Left renal pelvis (tissue), 4 donors: ENCODE measurements at places on chromosomes 1 and 21. TPM values are rescaled to one million over a fixed set of nuclear protein-coding genes. Genes with fewer than 3 reads are reported as not detected.

PEA15 gene
- 142 TPM for polyA plus RNA-seq

MDM4 gene
- polyA plus RNA-seq: 43.9 TPM

ASB17 gene
- polyA plus RNA-seq: not detected

ABCA4 gene
- polyA plus RNA-seq: 8.8 TPM

S100A14 gene
- polyA plus RNA-seq: 18.0 TPM

RPTN gene
- not detected for polyA plus RNA-seq

ANGPTL3 gene
- 5.8 TPM for polyA plus RNA-seq

AADACL4 gene
- 1.2 TPM for polyA plus RNA-seq

S100A6 gene
- 449 TPM for polyA plus RNA-seq

TTC22 gene
- 0.49 TPM for polyA plus RNA-seq

FAM72C gene
- 3.2 TPM for polyA plus RNA-seq

DNA sequence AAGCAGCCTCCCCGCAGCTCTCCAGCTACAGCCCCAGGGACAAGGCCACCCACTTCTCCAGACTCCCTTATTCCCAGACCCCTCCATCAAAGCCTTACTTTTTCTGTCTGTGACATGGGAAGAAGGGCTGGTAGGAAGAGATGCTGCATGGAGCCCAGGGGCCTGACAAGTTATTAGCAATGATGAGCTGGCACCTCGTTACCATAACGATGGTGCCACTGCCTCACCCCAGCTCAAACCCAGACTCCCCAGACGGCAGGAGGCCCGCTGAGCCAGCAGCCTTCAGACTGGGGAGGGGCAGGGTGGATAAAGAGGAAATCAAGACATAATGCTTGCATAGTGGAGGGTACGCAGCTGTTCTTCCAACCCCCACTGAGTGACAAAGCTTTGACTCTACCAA is 3.3 kb downstream of the DLGAP3 start:
- no peak for DNase-seq

- no peak for DNase-seq
Measured at GRCh38 chr1:227152525-227152924, 165.8 kb downstream of the CDC42BPA start.

- DNase-seq: no peak
Measured at GRCh38 chr1:224757508-224757907, 141.4 kb downstream of the CNIH3 start.

DNA sequence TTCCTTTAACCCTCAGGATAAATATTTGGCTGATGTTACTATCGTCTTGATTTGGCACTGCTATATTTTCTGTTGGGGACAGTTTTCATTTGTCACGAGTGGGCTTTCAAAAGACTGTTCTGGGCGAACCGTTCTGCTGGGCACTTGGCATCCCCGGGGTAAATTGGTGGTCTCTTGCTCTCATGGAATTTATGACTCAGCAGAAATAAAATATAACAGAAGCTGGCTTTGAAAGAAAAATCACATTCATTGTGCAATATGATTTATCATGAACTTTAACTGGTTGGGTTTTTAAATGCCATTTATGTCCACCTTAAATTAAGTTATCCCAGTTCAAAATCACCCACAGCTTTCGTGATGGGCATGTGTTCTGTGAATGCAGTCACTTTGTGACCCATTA is 147.3 kb downstream of the KAZN start:
- DNase-seq: no peak

GRCh38 chr1:33943978-33944377 is 80.1 kb downstream of the HMGB4 start:
- DNase-seq: no peak

- DNase-seq: no peak
Measured at GRCh38 chr1:15148941-15149340, 4.6 kb upstream of the TMEM51 start.

- no peak for DNase-seq
Measured at GRCh38 chr1:20194757-20195461, 8.6 kb upstream of the PLA2G2C start.

- peak; percentile 71 for DNase-seq
Measured at GRCh38 chr1:15272009-15272781, 25.2 kb downstream of the FHAD1 start.

- DNase-seq: peak; percentile 10
Measured at GRCh38 chr1:34406833-34407539, 230.3 kb downstream of the C1orf94 start.

DNA sequence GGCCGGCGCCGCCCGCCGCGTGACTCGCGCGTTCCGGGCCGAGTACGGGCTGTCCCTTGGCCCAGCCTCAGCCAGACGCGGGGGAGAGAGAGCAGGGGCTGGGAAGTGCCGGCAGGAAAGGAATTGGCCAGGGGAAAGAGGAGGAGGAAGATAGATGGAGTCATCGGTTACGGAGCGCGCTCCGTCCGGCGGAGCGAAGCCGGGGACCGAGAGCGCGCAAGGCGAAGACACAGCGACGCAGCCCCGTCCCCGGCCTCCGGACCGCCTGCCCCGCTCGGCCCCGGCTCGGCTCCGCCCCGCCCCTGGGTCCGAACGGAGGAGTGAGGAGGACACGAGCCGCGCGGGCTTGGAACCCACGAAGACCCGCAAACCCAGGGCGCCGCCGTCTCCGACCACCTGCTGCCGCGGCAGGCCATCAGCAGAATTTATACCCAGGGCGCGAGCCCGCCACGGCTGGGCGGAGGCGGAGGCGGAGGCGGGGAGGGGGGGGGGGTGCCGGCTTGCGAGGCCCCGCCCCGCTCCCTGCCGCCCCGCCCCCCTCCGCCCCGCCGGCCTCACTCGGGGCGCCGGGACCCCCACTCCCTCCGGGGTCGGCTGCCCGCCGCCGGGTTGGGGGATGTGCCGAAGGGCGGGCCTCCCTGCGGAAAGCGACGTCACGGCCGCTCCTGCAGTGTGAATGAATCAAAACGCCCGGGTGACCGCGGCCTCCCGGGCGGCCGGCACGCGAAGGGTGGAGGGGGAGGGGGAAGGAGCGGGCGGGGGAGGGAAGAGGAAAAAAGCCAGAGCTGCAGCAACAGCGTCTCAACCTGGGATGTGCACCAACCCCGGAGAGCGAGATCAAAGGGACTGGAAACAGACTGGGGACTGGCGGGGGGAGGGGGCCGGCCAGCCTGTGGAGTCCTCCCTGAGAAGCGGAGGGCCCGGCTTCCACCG is at the start of gene LHX4:
TSS of gene LHX4 (plus strand) at position 782 of the 933 bp plus-strand sequence. CDS start 266 bp downstream, outside the sequence.
- no peak for DNase-seq

DNA sequence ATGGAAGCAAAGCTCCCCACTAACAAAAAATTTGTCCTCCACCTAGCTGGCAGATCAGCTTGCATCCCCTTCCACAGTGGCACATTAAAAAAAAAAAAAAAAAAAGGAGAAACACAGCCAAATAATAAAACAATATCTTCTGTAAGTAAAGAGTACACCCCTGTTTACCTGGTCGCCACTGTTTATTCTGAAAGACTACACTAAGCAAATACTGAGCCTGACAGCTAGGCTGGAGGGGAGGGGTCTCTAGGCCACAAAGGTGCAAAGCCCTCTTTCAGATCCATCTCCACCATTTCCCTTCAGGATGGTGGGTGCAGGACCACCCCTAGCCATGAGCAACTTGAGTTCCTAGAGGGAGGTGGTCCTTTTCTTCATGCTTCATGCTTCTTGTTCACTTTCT is 22.8 kb upstream of the SLC45A3 start:
- no peak for DNase-seq

DNA sequence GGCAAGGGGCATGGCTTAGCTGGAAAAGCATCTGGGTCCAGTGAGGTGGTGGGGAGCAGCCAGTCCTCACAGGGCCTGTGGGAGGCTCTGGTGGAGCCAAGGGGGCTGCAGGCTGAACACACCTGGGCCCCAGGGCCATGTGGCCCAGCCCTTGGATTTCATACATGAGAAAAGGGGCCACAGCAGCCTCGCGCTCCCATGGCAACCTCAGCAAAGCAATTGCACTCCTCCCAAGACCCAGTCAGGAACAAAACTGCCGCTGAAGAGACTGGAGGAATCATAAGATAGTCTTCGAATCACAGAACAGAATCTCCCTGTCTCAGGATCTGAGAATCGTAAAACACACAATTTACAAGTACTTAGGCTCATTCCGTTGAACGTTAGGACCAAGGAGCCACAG is 24.6 kb downstream of the LRP8 start:
- DNase-seq: no peak

DNA sequence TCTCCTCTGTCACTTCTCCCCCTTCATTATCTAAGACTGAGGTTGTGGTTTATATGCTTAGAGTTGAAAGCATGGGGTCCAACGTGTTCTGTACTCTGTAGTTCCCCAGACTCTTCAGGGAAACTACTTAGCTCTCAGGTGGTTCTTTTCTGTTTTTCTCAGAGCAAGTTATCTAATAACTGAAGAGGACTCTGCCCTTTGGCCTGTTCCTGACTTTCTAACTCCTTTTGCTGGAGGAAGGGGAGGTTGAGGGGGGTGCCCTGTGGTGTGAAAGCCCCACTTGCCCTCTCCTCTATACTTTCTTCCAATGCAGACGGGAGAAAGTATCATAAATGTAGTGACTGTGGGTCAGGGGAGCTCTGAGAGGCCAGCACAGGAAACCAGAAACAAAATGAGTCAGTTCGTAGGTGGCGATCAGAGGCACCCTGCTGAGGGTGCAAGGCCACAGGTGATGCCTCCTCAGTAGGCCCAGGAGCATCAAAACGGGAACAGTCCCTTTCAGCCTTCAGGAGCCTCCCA is 5.0 kb downstream of the SLC25A44 start:
- DNase-seq: no peak

- no peak for DNase-seq
Measured at GRCh38 chr21:28396421-28396820, 596.3 kb downstream of the LTN1 start.

GRCh38 chr21:43187715-43188114 is 18.9 kb downstream of the CRYAA start:
- no peak for DNase-seq

- DNase-seq: no peak
Measured at GRCh38 chr1:3858231-3858981, 1.1 kb downstream of the DFFB start.

GRCh38 chr1:181669246-181669645 is 185.9 kb downstream of the CACNA1E start:
- no peak for DNase-seq

DNA sequence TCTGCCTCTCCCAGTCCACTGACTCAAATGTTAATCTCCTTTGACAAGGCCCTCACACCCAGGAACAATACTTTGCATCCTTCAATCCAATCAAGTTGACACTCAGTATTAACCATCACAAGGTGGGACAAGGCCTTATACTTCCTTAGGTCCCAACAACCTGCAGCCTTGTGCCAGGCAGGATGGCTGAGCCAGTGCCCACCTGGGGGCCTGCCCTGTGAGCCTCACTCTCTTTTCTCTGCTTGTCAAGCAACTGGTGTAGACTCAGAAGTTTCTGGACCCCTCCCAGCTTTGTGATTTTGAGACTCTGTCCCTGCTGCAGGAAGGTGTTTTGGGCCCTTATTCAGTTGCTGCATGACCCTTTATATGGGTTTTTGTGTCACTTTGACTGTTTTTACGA is 310.0 kb upstream of the C1orf174 start:
- DNase-seq: no peak

GRCh38 chr1:155051777-155052398 is 772 bp downstream of the ADAM15 start:
- DNase-seq: no peak

DNA sequence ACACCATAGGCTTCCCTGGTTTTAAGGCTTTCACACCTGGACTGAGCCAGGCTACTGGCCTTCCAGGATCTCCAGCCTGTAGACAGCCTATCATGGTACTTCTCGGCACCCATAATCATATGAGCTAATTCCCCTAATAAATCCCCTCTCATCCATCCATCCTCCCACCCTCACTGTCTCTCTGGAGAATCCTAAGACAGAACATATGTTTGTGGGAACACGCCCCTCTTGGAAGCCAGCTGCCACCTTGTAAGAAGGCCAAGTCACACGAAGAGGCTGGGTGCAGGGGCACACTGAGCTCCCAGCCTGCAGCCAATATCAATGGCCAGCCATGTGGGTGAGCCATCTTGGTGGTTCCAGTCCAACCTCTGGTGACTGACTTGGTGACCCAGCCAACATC is 7.4 kb downstream of the CLCC1 start:
- no peak for DNase-seq

DNA sequence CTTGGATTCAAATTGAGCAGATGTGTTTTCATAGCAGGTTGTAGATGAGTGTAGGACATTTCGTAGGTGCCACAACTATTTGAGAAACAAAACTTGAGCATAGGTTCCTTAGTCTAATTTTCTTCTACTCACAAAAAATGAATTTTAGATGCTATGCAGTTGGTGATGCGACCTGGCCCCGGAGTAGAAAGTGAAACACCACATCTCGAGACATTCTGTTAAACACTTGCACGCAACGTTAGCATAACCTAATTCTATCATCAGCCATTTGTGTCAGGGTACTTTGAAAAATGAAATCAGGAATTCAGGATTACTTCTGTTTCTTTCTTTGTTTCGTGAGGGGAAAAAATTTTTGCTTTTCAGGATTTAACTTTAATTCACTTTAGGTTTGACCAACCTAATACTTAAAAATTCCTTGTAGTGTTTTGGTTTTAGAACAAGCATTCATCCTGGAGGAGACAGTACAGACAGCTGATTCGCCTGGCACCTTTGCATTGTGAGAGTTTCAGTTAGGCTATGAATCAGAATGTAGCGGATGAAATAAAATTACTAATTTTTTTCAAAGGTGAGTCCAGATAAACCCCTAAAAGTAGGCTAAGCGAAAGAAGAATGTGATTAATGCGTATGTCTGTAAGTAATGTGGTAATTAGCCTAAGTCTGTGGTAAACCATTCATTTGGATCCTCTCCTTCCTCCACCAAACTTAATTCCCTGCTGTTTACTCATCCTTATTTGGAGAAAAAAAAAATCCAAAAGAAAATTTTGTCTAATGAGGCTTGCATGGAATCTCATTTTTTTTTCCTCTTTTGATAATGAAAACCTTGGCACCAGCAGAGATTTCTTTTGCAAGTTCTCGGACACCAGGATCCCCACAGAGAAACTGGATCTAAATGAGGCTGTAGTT is 44.9 kb downstream of the MAP3K21 start:
- DNase-seq: no peak
